Activated effector memory CD4-positive, alpha-beta T cell treated with Interleukin-2 at 50 U/mL for 16 hours (primary cell): ENCODE measurements at places on chromosomes 4 and X.

GRCh38 chr4:128527351-128527750, 239.7 kb upstream of the PGRMC2 start:
- DNase-seq = no peak

GRCh38 chr4:11079171-11079570, 349.5 kb downstream of the HS3ST1 start:
- DNase-seq = no peak

DNA sequence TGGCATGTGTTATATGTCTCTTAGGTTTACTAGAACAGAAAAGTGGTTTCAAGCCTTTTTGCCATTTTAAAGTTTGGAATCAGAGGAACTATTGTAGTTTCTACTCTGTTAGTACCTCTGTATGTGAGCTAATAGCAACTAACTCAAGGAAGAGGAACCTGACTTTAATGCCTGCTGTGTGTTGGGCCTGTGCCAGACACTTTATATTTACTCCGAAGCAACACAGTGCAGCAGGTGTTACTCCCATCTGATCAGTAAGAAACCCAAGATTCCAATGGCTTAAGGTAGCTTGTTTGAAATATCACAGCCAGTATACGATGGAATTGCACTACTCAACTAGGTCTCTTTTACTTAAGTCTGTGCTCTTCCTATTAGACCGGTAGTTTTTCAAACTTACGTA, 79.2 kb downstream of the USP9X start:
- no peak for DNase-seq

DNA sequence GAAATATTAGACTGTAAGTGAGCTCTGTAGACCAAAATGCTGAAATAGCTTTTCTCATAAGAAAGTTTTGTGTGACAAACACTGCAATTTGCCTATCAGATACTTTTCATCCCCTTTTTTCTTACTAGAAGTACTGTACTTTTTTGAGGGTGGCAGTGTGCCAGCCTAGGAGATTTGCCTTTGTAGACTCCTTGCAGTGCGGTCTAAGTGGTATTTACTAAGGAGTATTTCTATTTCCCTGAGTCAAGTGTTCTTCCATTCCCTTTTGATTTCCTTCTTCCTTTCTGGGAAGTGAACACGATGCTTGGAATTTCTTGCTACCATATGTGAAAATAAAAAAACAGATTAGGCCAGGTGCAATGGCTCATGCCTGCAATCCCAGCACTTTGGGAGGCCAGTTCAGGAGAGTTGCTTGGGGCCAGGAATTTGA, 34.6 kb downstream of the PDLIM5 start:
- no peak for DNase-seq

GRCh38 chrX:8845060-8845459, 43.9 kb upstream of the FAM9A start:
- no peak for DNase-seq

- DNase-seq = no peak
Measured at GRCh38 chr4:106629268-106629625, 260.7 kb upstream of the GIMD1 start.

DNA sequence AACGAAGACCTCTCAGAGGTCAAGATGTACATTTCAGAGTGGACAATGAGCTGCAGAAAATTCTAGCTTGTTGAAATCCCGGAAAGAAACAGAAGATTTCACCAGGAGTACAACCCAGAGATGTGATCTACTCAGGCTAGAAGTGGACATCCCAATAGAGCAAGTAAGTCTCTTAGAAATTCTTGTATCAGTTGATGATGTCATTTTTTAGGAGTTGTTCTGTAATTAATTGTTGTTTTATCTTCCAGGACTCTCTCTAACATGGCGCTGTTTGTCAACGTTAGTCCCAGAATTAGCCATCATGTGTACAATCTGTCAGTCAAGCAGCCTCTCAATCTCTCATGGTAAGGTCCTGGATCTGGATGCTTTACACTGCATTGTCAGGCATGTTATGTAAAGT, 174.4 kb downstream of the GRIA3 start:
- no peak for DNase-seq

GRCh38 chr4:128371001-128371777, 83.6 kb upstream of the PGRMC2 start:
- no peak for DNase-seq

- DNase-seq = no peak
Measured at GRCh38 chrX:16882169-16882568, 12.0 kb upstream of the RBBP7 start.

DNA sequence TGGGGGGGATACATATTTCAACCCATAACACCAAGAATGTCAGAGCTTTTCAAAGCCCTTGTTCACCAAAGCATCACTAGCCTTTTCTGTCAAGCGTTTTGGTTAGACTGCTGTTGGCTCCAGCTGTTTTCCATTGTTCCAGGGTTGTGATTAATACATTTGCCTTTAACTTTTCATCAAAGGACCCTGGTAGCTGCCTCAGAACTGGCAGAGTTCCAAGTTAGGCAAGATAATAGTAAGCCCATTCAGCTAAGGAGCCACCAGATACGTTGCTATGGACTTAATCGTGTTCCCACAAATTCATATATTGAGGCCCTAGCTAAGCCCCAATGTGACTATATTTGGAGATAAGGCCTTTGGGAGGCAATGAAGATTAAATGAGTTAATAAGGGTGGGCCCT, 37.1 kb downstream of the ENOPH1 start:
- DNase-seq = no peak

- no peak for DNase-seq
Measured at GRCh38 chr4:106875340-106875739, 160.8 kb downstream of the DKK2 start.

GRCh38 chr4:158949099-158949498, 153.8 kb upstream of the RAPGEF2 start:
- DNase-seq = no peak

DNA sequence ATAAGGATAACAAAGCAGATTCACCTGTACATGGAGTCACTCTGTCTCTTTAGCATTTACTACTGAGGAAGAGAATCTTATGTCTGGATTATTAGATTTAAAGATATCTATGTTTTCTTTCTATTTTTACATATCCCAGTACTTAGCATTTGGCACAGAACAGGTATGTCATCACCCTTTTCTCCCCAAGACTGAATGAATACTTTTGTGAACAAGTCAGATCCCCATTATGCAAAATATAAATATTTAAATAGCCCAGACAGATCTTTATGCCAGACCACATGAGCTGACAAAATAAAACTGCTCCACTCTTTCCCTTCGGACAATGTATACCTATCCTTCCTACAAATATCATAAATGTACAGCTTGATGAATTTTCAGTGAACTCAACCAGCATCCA, 94.5 kb downstream of the CASK start:
- DNase-seq = no peak

GRCh38 chrX:16772460-16772859, 13.8 kb upstream of the TXLNG start:
- DNase-seq = no peak

DNA sequence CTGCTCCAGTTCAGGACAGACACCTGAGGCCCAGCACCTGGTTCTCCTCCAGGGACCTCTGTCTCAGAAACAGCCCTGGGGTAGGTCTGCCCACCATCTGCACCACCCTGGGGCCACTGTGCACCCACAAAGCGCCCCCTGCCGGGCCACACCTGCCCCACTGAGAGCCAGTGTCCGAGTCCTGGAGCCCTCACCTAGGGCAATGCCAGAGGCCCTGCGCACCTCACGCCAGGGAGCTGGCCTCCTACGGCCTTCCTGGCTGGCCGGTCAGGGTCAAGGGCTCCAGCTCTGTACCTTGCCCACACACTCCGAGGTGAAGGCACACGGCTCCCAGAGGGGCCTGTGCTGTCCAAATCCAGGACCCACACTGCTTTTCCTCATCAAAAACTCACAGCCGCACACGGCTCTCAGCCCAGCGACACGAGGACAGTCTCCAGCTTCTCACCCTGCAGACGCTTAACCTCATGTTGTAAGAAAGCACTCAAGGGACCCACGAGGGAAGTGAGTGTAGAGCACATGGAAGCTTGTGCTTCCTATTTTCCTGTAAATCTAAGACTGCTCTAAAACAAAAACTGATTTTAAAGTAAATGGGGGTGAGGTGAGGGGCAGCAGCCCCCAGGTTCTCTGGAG, 5.4 kb downstream of the CTBP1 start:
- no peak for DNase-seq

GRCh38 chr4:98865059-98865458, 63.9 kb downstream of the EIF4E start:
- DNase-seq = no peak

- no peak for DNase-seq
Measured at GRCh38 chr4:107780665-107781064, 44.1 kb upstream of the SGMS2 start.

DNA sequence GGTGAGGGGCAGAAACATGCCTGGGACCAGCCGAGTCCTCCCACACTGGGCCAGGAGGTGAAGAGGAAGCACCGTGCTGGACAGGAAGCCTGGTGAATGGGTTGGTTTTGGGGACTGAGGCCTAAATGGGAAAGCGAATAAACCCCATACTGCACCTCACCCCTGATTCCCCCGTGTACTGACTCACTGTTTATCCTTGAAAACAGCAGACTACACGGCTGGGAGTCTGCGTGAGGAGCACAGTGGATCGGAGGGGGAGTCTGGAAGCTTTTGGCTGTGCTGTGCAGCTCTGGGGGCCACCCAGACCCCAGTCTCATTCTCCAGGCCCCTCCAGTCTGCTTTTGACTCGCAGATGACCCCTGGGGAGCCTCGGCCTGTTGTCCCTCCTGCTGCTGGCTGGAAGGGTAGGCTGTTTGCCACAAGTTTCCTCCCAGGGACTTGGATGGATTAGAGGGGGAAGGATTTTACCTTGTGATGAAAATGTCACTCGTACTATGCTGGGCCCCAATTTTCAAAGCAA, 90.0 kb downstream of the PSAPL1 start:
- DNase-seq = no peak

DNA sequence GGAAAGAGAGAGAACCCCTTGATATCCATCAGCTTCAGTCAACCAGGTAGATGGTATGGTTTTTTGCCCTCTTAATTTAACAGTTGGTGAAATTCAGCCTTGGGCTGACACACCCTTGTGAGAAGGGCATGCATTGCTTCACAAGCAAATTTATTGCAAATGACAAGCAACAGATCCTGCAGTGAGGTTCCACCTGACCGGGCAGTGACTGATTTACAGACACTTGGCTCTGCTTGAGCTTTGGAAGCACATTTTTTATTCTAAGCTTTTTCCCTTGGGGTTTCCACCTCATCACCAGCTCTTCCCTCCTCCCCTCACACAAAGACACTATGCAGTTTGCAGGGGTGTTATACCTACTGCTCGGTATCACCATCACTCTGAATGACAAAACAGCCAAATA, 28.3 kb upstream of the SERTM2 start:
- no peak for DNase-seq

- no peak for DNase-seq
Measured at GRCh38 chrX:45070116-45071007, 130.3 kb downstream of the DIPK2B start.

DNA sequence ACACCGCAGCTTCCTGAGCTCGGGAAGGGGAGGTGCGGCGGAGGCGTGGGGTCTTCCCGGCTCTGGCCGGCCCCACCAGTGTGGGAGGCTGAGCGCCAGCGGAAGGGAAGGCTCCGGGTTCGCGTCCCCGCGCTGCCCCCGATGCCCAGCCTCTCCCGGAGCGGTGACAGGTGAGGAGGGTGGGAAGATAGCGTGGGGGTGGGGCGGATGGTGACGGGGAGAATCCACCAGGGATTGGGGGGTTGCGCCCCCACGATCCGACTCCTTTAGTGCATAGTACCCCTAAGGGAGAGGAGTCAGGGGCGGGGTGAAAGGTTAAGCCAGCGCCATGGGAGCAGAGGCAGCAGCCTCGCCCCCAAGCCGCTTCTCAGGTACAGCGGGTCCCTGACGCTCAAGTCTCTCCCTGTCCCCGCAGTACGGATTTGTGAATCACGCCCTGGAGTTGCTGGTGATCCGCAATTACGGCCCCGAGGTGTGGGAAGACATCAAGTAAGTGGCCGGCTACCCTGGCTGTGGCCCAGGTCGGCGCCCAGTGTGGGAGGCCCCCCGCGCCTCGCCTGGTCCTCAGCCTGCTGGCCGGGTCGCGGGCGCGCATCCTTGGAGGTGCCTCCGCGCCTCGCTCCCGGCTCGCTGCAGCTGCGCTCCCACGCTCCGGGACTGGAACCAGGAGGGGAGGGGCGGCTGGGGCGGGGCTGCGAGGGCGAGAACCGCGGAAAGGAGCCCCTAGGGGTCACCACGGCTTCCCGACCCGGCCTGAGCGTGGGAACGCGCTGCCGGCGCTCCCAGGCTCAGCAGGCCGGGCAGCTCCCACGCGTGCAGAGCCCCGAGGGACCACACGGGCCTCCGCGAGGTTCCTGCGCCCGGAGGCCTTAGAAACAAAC, 791 bp downstream of the GUCY1B1 start:
- DNase-seq = no peak

DNA sequence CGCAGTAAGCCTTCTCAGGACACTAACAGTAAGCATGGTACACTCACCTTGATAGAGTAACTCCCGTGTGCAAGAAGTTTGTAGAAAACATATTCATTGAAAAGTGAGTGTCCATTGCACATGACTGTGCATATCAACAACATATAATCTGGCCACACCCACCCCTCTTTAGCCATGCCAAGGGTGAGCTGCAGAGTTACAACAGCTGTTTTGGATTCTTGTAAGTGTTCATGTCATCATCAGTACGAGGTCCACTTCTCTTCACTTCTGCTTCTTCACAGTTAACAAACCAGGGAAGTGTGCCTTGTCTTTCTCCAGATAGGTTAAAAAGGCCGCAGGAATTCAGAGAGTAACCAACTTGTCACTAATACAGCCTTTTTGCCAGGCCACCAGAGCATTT, 116.6 kb downstream of the IRF2 start:
- DNase-seq = no peak

- no peak for DNase-seq
Measured at GRCh38 chr4:100362366-100362765, 155.5 kb downstream of the EMCN start.

DNA sequence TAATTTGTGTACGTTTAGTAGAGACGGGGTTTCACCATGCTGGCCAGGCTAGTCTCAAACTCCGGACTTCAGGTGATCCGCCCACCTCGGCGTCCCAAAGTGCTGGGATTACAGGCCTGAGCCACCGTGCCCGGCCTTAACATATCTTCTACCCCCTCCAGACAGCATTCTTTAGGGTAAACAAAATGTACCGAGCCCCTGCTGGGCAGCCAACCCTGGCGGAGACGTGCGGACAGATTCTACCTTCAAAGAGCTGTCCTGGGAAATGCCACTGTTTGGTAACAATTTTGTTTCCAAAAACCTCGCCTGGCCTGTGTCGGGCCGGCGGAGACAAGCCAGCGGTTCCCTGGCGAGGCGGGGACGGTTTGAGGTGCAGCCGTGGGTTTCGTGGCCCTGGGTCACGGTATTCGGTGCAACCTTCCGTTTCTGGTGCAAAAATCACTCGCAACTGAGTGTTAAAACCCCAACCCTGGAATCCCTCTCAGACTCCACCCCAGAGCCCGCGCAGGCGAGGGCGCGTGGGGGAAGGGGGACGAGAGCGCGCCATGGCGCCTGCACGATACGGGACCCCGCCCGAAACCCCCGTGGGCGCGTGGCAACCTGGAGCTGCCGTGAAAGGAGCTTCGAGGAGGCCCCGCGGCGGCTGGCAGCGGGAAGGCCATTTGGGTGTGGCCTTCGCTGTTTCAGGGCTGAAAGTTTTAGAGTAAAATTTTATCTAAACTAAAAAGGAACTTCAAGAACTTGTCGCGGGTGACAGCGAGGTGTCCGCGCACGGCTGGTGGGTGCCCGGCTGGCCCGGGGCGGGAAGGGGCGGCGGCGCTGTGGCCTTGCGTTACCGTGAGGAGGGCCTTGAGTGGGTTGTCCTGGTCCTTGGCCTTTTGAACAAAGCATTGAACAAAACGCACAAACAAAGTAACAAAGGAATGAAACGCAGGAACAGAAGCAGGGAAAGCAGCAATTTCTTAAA, 17.0 kb downstream of the MRFAP1 start:
- no peak for DNase-seq

- DNase-seq = no peak
Measured at GRCh38 chr4:186345184-186345583, 79.2 kb downstream of the F11 start.
